ENCODE measurements at places on chromosomes 12 and 14.

DNA sequence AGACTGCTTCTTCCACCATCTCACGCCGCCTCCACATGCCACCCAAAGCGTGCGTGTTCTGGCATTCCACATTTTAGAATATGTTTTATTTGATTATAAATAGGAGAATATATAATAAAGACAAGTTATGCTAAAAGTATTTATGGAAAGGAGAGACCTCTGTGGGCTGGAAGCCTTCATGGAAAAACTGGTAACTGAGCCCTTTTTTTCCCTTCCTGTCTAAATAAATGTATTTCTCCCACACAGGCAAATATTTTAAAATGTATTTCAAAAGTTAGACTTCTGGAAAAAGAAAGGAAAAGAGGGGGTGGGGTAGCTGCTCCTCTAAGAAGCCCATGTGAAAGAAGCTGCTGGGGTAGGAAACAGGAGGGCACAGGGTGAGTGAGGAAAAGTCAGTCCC lies 16.1 kb upstream of the NR4A1 start:
- DNase-seq: no peak

- peak; percentile 22 for DNase-seq
Measured at GRCh38 chr14:100375266-100375962, 52.3 kb downstream of the SLC25A47 start.

DNA sequence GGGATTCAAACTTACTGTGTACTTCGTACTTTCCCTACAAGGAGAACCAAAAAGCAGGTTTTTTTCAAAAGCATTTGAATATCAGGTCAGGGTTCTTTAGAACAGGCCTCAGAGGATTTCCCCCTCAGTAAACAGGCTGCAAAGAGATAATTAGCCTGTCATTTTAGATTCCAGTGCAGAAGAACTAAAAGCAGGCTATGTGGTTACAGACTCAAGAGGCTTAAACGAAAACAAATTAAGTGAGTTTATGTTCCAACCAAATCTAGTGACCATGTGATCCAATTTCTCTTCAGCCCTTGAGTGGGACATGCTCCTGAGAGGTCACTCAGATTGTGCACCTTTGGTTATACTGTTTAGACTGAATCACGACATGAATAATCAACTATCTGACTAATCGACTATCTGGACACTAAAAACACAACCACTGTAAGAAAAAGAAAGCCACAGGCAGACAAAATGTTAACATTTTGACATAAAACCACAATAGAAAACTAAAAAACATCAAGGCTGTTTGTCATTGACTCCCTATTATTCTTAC lies 4.5 kb downstream of the TMED8 start:
- DNase-seq: no peak

- no peak for DNase-seq
Measured at GRCh38 chr14:58066115-58066514, 85.9 kb downstream of the ARMH4 start.

DNA sequence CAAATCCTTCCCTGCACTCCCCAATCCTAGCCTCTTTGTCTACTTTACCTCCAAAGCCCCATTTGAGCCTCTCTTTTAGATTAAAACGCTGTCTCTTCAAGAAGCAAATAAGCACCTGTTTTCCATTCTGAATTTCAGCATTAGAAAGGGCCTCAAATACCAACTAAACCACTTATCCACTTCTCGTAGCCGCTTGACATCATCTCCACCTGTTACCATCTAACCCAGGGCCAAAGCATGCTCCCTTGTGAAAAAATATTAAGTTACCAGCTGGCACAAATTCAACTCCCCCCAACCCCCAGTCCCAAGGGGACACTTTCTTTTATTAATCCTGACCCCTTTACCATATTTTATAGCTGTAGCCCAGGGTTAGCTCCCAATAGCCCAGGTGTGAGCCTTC lies 43.1 kb downstream of the GPHB5 start:
- no peak for DNase-seq

DNA sequence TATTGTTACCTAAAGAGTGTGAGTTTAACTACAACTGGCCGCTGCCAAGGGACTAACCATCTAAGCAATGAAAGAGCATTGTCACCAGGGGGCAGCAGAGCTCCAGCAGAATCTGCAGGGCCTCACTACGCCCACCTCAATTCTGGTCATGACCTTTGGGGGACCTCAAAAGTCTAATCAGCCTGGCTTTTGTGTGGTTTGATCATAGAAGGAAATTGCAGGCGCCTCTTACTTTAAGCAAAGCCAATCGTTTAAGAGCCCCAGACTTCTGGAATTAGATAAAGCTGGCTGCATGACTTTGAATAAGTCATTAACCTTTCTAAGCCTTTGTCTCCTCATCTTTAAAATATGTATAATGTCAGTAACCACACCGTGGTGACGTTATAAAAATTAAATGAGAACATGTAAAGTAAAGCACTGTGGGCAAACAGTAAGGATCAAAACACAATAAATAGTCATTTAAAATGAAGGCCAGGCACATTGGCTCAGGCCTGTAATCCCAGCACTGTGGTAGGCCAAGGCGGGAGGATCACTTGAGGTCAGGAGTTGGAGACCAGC lies 58.6 kb downstream of the TBX3 start:
- DNase-seq: no peak

- no peak for DNase-seq
Measured at GRCh38 chr12:15688838-15689625, 100.2 kb downstream of the EPS8 start.

- DNase-seq: no peak
Measured at GRCh38 chr12:116650062-116650461, 87.8 kb downstream of the SPRING1 start.

- no peak for DNase-seq
Measured at GRCh38 chr12:112711507-112711906, 80.0 kb upstream of the RPH3A start.

DNA sequence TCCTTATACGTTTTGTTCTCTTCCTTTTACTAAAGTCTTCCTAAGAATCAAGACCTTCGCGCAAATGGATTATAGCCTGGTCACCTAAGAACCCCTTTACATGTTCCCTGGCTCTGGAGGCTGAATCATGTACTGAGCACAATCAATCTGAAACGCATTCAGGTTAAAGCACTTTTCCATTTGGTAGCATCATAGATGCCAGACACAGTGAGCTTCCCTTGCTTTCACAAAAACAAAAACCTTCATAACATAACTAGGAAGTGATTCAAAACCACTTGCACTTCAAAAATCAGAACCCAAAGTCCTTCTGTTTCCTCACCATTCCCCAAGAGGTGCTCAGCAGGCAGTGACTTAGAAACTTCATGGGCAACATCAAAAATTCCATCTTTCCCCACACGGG lies 105.4 kb downstream of the CRACR2A start:
- no peak for DNase-seq

DNA sequence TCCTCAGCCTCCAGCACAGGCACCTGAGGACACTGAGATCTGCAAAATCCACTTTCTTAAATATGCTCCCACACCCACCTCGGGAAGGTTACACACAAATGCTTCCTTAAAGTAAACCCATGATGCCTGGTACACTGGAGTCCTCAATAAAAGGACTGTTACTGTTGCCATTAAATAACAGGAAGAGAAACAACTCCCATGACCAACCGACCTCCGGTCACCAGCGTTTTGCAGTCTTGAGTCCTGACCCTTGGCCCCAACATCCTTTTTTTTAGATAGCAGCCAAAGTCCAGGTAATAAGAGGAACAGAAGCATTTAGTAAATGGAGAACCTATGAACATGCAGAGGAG lies 42.4 kb downstream of the ITPK1 start:
- no peak for DNase-seq

GRCh38 chr12:104652358-104652757 lies 195.6 kb downstream of the CHST11 start:
- DNase-seq: no peak

- no peak for DNase-seq
Measured at GRCh38 chr12:92337128-92337527, 191.5 kb upstream of the BTG1 start.

DNA sequence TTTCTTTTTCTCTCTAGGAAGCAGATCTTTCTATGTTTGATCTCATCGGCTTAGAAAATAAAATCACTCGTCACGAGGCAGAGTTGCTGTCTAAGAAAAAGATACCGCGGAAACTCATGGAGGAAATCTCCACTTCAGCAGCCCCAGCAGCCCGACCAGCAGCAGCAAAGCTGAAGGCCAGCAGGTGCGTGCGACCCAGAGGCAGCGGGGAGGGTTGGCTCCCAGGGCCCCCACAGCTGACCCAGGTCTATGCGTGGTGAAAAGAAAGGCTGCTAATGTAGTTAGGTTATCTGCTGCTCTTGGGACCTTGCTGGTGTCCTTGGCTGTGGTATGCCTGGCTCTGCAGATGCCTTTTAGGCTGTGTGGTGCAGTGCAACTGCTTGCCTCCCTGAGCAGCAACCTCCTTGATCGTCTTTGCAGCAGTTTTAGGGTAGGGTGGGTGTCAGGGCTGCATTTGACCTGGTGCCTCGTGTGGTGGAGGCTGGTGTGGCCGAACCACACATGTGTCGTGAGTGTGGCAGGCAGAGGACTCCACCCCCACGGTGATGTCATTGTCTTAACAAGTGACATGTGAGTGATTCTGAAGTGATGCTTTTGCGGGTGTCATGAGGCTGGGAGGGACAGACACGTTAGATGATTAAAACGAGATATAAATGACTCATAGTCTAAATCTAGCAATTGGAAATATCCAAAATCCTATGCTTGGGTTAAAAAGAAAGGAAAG lies 68.6 kb downstream of the EP400 start:
- no peak for DNase-seq

- no peak for DNase-seq
Measured at GRCh38 chr14:65179918-65180724, 77.8 kb upstream of the MAX start.

GRCh38 chr14:45811155-45811554 lies 558.2 kb upstream of the MIS18BP1 start:
- no peak for DNase-seq

GRCh38 chr14:95348395-95349080 lies 28.8 kb upstream of the CLMN start:
- DNase-seq: no peak

DNA sequence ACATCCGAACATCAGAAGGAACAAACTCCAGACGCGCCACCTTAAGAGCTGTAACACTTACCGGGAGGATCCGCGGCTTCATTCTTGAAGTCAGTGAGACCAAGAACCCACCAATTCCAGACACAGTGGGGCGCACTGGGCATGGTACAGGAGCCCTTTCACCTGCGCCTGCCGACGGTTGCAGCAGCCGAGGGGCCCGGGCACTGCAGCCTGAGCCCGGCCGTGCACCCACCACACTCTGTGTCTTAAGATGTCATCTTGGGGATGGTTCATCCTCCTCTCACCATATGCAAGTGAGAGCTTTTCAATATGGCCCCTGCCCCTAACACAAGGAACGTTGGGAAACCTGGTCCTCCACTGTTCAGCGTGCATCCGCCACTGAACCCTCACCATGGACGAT lies 288.3 kb downstream of the TTC8 start:
- no peak for DNase-seq

GRCh38 chr12:114933428-114934160 lies 249.6 kb upstream of the TBX3 start:
- DNase-seq: no peak
